Amniotic epithelial cell (primary cell): ENCODE measurements at places on chromosomes 3 and 15.

GRCh38 chr3:5194341-5194740 lies 6.8 kb downstream of the EDEM1 start:
- DNase-seq = no peak

- DNase-seq = no peak
Measured at GRCh38 chr3:65889707-65890099, 149.0 kb downstream of the MAGI1 start.

DNA sequence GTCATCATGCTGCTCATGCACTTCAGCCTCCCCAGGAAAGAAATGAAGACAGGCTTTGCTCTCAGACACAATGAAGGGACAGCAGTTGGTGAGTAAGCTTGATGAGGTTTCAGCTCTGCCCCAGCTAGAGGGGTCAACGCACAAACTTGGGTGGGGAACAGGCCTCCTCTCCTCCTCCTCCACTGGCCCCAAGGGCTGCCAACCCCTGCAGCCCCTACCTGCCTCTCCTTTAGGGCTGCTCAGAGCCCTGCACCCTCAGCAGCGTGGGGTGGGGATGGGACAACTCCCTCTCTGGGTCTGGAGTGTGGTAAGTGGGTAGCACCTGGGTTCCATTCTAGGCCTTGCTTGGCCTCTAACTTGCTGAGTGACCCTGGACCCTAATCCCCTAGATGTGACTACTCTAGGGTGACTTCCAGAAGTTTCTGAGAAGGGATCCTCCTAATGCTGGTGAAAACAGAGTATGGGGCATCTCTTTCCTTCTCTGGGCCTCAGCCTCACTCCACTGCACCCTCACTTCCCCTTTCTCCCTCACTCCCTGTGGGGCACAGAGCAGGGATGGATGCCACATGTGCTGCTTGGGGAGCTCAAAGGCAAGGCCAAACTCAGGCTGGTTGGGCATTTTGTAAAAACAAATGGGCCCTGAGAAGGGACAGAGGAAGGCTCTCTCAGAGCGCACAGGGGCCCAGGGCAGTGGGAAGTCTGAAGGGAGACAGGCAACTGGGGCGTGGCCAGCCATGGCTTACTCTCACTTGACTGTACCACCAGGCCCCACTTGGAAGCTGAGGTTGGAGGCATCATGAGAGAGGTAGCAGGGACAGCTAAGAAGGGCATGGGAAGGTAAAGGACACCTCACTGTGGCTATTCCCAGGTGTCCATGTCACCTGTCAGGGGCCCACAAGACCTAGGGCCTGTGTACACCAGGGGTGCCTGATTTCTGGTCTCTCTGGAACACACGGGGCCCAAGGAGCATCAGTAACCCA lies 64.0 kb downstream of the SYNM start:
- no peak for DNase-seq

- DNase-seq = no peak
Measured at GRCh38 chr3:61078048-61078752, 173.1 kb downstream of the FHIT start.

- DNase-seq = no peak
Measured at GRCh38 chr3:111538111-111538510, 3.9 kb upstream of the CD96 start.

GRCh38 chr3:108437439-108437838 lies 73.0 kb downstream of the MYH15 start:
- DNase-seq = peak; percentile 11

- no peak for DNase-seq
Measured at GRCh38 chr3:170634663-170635384, 48.9 kb upstream of the SLC7A14 start.

- no peak for DNase-seq
Measured at GRCh38 chr15:69375151-69375790, 38.9 kb upstream of the KIF23 start.

DNA sequence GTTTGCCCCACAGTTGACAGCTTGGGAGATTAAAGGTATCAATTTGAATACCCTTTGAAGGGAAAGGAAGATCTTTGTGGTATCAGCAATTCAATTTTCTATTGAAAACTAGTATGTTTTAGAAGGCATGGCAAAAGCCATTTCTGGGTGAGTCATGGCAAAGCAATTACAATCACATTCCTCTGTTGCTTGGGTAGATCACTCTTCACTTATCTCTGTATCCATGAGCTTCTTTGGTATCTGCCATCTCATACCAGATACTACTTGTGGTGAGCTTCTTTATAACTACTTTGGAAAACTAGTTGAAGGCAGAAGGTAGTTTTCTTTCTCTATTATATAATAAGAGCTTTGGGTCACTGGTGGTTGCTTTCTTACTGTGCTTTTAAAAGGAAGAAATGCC lies 28.3 kb upstream of the LSAMP start:
- DNase-seq = no peak

GRCh38 chr3:169998668-169999131 lies 32.1 kb downstream of the SEC62 start:
- DNase-seq = peak; percentile 97
